ENCODE measurements at places on chromosomes 1 and 21.

- DNase-seq, result no peak
These were observed 49.8 kb upstream of the RIPK4 start for GRCh38 chr21:41816583-41817165.

DNA sequence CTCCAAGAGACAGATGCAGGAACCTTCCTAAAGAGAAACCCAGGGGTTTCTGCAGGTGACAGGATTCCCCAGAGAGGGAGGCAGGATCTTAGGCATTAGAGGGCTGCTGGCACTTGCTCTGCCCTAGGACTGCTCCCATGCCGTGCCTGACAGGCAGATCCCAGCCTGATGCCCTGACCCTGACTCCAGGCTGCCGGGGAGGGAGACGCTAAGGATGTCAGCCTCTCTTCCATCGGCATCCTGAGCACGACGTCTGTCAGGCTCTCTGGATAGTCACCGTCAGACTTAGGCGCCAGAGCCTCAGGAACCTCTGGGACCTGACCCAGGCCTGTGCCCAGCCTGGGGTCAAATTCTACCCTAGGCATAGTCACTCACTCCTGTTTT, 157.1 kb downstream of the NPHP4 start:
- DNase-seq, result no peak

DNA sequence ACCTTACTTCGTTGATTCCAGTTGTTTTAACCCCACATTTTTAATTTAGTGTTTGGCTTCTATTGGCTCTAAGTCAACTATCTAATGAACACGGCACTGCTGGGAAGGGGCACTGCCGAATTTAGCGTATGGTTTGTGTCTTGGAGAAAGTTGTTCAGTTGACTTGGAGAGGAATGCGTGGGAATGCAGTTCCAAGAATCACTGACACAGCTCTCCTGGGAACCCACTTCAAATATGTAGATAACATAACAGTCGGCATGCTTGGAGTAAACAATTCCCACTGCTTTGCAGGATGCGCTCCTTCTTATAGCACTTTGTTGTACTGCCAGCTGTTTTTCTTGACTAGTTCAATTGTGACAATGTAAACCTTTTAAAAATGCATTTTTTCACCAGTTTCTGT, 104.3 kb downstream of the RYR2 start:
- DNase-seq, result no peak

GRCh38 chr1:85027242-85027983, 20.9 kb downstream of the MCOLN3 start:
- no peak for DNase-seq

- no peak for DNase-seq
These were observed 64.9 kb downstream of the ACOT7 start for GRCh38 chr1:6328696-6329095.

DNA sequence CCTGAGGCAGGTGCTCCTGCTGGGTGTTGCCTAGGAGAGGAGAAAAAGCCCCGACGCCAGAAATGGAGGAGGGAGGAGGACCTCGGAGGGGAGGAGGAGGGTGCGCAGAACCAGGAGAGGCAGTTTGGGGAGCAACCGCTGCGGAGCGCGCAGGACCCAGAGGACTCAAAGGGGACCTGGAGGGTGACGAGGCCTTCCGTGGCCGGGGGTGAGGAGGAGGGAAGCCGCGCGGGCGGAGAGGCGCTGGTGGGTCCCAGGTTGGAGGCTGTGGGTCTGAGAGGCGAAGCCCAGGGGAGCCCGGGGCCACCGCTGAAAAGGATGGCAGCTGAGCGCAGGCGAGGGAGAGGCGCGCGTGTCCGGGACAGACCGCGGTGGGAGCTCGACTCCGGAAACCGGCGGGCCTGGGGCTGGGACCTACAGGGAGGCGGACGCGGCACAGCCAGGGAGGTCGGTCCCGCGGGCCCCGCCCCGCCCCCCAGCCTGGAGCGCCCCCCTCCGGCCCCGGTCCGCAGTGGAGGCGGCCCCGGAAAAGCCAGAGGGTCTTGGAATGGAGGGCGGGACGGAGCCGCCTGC, 15.1 kb downstream of the RNF223 start:
- DNase-seq, result no peak

- DNase-seq, result no peak
These were observed 51.0 kb downstream of the GADD45A start for GRCh38 chr1:67735806-67736627.

DNA sequence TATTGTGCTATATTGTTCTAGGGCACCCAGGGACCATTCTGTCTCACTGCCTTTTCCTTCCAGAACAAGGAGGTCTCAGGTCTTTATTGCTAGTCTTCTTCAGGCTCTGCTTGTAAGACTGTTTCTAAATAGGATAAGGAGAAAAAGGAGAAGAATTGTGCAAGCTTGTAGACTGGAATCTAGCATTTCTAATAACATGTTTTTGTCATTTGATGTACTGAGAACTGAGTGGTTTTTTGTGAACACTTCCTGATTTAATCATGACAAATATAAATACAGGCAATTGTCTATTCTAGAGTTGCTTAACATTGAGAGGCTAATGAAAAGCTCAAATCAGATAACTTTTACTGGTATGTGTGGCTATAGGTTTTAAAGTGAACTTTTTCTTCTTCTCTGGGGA, 77.6 kb downstream of the CLIC4 start:
- DNase-seq, result no peak

- no peak for DNase-seq
These were observed 88.9 kb downstream of the AK5 start for GRCh38 chr1:77370583-77371306.

DNA sequence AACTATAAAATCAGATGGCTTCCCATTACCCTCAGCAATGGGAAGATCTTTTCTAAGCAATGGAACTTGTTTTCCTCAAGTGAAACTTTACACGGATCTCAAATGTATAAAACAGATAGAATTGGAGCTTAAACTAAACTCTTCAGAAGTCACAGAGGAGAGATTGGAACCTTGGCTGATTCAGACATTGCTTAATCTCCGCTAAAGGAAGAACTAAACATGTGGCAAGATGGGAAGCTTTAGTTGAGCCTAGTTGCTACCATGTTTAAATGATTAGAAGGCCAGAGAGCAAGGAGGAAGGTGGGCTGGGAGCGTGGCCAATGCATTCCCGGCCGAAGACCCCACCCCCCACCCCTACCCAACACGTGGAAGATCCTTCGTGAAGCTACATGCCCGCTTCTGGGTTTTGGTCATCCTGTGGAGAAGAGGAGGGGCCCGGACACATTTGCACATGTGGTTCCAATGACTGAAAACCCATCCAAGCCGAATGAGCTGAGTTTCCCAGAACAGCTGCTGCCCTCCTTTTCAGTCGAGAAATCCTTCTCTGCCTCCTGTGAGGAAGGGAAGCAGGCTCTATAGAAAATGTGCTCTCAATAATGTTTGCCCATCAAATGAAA, 164.3 kb downstream of the MIS18A start:
- no peak for DNase-seq

GRCh38 chr1:15928971-15929965, 46.6 kb downstream of the ZBTB17 start:
- no peak for DNase-seq

DNA sequence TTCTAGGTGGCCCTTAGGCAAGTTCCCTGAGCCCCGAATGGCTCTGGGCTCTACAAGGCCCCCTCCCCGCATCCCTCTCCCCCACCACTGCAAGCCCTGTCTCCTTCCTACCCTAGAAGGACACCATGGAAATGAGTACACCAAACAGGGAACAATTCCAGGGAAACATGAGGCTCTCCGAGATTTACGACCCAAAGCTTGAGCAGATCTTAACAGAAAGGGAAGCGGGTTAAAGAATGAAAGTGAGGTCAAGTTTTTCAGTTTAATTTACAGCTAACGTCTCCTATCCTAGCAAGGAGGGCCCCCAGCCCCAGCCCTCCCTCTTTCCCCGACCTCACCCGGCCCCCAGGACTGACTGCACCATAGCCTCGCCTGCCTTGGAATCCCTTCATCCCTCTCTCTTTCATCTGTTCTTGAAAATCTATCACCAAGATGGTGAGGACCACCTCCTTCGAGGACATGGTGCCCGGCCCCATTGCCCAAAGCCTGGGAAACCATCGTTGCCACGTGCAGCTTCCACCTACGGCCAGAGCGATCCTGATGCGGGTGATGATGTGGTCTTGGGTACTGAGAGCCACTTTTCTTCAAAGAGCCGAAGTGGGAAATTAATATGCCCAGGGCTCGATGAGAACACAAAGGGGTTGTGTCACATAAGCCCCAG, 30.5 kb downstream of the SIM2 start:
- DNase-seq, result no peak

All from LNCaP clone FGC (cell line).